ENCODE measurements at places on chromosomes 4 and X.

DNA sequence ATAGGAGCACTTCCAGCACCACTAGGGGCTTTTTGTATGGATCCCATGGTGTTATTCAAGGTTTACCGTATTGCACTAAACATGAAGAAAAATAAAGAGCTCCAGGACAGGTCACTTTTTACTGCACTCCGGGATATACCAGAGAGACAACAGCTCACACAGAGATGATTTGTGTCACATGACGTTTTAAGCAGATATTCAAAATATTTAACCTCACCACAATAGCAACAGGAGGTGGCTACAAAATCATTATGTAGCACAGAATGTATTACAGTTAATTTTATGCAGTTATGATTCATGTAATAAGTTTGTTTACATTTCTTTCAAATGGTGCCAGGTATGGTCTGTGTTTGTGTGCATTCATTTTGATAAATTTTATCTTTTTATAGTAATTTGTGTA lies 100.6 kb downstream of the LUZP4 start:
- DNase-seq, result no peak

DNA sequence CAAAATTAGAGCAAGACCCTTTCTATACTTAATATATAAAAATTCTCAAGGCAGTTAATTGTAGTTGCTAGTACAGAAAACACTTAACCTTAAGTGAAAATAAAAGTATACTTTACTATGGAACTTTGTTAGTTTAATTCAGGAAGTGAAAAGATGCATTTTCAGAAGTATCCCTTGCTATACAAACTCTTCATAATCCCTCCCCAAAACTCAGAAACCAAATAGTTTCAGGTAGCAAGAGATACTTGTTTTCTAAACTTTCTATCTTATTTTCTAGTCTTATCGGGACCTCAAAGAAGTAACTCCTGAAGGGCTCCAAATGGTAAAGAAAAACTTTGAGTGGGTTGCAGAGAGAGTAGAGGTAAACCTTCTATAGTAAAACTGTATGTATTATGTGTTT lies 14.3 kb downstream of the PAICS start:
- no peak for DNase-seq

DNA sequence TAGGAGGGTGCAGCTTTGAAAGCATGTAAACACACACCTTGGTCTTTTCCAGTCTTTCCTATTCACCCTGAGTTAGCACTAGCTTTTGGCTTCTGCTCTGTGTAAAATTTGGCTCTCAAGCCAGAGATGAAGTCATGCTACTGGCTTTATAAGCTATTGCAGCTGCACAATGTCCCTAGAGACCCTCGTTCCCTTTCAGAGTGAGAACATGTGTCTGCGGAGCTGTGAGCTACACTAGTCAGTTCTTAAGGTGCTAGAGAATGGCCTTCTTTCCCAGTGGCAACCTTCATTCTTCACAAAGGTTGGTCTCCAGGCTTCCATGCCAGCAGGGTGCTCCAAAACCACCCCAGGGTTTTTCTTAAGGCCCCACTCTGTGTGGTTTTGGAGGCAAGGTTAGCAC lies 199.1 kb downstream of the SPATA18 start:
- peak; percentile 7 for DNase-seq

- no peak for DNase-seq
Observed at GRCh38 chrX:125205918-125206665, 113.6 kb upstream of the TEX13C start.

- DNase-seq, result peak; percentile 46
Observed at GRCh38 chrX:51891821-51892551, 1.4 kb upstream of the MAGED1 start.

- DNase-seq, result peak; percentile 29
Observed at GRCh38 chrX:112851806-112852205, 11.2 kb upstream of the AMOT start.

- no peak for DNase-seq
Observed at GRCh38 chr4:20616848-20617247, 83.4 kb upstream of the PACRGL start.

- no peak for DNase-seq
Observed at GRCh38 chrX:31012509-31013025, 59.3 kb downstream of the FTHL17 start.

GRCh38 chrX:70247252-70247651 lies 12.8 kb downstream of the P2RY4 start:
- DNase-seq, result no peak

DNA sequence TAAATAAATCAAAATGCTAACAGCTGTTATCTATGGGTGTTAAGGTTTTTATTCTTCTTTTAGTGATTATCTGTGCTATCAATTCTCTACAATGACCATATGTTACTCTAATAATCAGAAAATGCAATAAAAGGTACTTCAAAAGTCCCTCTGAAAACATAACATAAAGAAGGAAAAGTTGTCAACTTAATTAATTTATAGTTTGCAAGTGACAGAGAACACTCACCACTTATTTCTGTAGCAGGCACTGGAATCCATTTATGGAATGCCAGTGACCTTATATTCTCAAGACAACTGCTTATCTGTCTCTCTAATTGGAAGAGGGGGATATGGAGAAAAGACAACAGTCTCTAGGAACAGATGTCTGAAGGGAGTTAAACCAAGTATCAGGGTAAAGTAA lies 25.6 kb upstream of the PLS3 start:
- no peak for DNase-seq

DNA sequence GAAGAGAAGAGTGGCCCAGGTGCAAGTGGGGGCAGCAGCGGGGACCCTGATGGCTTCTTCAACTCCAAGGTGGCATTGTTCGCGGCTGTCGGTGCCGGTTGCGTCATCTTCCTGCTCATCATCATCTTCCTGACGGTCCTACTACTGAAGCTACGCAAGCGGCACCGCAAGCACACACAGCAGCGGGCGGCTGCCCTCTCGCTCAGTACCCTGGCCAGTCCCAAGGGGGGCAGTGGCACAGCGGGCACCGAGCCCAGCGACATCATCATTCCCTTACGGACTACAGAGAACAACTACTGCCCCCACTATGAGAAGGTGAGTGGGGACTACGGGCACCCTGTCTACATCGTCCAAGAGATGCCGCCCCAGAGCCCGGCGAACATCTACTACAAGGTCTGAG lies 11.4 kb downstream of the EFNB1 start:
- DNase-seq, result no peak

DNA sequence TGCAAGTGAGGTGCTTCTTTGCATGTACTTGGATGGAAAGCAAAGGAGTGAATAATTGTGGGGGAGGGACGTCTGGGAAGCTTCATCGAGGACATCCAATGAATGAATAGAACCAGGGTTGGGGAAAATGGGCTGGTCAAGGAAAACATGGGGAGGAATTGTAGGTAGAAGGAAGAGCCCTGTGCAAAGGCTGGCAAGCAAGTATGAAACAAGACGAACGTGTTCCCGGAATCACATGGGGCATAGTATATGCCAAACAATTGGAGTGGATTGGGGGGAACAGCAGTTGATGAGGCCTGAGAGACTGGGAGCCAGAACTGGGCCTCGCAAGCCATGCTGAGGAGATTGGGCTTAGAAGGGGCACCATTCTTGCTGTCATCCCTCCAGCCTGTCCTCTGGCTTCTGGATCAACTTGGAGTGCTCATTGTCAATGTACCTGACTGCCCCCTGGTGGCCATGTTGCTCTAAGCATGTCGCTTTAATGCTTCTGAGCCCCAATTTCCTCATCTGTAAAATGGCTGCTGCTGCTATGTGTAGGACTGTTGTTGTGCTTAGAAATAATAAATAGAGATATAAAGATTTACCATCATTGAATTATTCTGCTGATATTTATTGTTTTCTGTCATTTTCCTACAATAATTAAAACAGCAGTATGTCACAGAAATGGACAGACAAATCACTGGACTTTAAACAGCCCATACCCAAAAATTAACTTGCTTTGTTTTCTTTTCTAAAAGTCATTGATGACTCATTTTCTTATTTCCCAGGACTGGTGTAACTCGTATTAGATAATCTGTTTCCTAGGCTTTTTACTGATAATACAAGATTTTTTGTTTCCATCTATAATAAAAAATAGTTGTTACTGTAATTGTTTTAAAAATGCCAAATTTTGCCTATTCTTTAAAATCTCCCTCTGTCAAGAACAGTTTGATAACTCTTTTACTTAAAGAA lies 66.4 kb downstream of the JADE3 start:
- DNase-seq, result peak; percentile 54

DNA sequence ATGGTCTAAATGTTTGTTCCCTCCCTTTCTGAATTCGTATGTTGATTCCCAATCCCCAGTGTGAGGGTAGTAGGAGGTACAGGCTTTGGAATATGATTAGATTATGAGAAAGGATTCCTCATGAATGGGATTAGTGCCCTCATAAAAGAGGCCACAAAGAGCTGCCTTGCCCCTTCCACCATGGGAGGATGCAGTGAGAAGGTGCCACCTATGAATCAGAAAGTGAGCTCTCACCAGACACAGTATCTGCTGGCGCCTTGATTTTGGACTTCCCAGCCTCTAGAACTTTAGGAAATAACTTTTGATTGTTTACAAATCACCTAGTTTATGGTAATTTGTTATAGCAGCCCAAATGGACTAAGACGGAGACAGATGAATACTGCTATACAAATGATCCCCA lies 3.6 kb downstream of the ATP10D start:
- no peak for DNase-seq

DNA sequence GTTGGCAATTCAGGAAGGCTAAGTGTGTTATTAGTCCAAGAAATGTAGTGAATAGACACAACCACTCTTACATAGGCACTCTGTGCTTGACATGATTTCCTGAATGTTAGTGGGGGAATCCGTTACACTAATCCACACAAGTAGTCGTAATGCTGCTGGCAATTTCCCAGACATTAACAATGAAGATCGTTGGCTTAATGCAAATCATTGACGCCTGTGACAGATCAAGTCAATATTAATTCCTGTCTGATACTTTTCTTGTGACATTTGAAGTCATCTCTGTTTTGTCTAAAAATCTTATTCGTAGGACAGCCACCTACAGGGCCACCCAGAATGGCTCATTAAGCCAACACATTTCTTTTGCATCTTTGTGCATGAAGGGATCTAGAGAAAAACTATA lies 939.1 kb upstream of the FTHL17 start:
- no peak for DNase-seq

- DNase-seq, result no peak
Observed at GRCh38 chr4:14445882-14446281, 556.4 kb upstream of the CPEB2 start.

DNA sequence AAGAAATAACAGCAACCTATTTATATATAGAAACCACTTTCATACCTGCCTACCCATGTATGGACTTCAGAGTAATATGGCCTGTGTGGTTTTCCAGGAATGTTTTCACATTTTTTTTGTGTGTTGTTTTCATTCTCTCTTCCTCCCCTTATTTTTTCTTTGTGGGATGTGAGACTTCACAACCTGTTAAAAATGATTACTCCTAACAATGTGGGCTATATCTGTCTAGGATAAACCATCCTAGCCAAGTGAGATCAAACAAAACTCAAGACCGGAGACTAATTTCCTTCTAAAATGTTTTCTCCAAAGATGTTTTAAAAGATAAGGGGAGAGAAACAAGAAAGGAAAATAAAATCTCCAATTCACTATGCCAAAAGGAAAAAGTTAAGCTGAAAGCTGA lies 106.1 kb upstream of the DIPK2B start:
- no peak for DNase-seq

GRCh38 chr4:108080747-108081146 lies 88.0 kb downstream of the LEF1 start:
- DNase-seq, result no peak

DNA sequence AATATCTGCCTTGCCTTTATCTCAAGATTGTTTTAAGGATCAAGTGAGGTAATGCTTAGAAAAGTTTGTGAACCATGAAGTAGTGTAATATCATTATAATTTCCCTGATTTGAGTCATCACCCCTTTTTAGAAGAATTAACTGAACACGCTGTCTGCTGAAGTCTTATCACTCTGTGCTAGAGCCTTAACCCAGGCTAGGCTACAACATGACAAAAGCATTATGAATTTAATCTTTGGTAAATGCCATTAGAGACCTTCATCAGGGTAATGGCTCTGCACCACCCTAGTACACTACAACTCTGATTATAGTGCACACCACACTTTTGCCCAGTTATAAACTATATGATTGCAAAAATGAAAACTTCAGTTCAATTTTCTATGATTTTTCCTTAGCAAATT lies 118.3 kb downstream of the ADGRL3 start:
- no peak for DNase-seq

DNA sequence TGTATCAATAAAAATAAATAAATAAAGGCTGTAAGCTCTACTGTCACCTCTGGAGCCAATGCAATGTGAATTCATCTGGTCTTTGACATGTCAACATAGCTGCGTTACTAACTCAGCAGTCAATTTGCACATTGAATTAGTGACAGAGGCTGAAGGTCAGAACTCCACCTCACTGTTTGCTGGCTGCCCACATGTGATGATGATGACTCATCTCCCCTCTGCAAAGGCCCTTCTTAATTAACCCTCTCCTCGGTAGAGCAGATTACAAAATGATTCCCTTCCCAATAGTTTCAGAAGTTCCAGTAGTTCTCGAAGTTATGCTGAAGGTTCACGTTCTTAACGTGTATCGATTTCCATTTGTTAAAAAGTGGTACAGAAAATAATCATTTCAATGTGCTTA lies 1626.0 kb upstream of the TENM3 start:
- no peak for DNase-seq

GRCh38 chrX:31708116-31708515 lies 636.3 kb upstream of the FTHL17 start:
- no peak for DNase-seq

- DNase-seq, result no peak
Observed at GRCh38 chr4:45569619-45570018, 554.2 kb downstream of the GABRG1 start.

GRCh38 chrX:39674490-39675161 lies 423.1 kb downstream of the BCOR start:
- no peak for DNase-seq

DNA sequence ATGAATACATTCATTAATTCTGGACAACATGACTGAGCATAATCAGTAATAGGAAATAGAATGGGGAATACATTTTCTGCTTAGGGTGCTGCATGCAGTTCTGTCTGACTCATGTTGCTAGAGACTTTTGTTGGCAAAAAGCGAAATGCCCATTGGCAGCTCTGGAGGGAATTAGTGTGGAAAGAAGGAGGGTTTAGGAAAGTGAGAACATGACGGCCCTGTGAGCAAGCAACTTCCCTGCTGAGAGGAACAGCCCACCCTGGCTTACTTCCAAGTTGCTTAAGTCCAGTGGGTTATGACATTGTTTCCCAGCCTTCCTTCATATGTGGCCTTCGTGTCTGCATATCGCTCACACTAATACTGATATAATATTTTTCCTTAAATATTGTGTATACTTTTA lies 13.8 kb downstream of the MAD2L1 start:
- DNase-seq, result peak; percentile 59

DNA sequence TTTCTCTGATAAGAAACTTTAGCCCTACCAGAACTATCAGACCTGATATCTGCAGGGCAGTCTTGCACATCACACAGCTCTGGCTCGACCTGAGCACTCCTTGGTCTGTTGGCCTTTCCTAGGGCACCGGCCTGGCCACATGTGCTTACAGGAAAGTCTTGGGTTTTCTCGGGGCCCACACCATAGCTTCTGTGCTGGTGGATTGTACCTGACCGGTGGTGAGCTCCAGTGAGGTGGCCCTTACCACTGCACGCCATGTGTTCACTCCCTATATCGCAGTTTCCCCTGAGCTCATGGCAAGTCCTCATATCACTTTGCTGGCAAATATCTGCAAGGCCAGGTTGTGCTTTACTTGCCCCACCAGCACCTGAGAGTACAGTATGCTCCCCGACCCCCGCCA lies 2637.4 kb downstream of the ARAP2 start:
- no peak for DNase-seq

All from AG08395 (cell line).